Ovary (tissue), 10 donors: ENCODE measurements at places on chromosomes 6 and 20. TPM values are rescaled to one million over a fixed set of nuclear protein-coding genes. Genes with fewer than 3 reads are reported as not detected.

The NT5E gene
- total RNA-seq: 60.2 TPM

The CDK19 gene
- total RNA-seq: 20.8 TPM

GRCh38 chr6:148981515-148981914 is 234.7 kb downstream of the UST start:
- no peak overlapping the region for H3K4me3 ChIP-seq
- no peaks in the 10 kb centered on the region for H3K27me3 ChIP-seq
- no peaks in the 10 kb centered on the region for H3K36me3 ChIP-seq
- peaks cover 16% of the 10 kb centered on the region for H3K4me1 ChIP-seq
- H3K27ac ChIP-seq: no peak overlapping the region
- DNase-seq: no peak

DNA sequence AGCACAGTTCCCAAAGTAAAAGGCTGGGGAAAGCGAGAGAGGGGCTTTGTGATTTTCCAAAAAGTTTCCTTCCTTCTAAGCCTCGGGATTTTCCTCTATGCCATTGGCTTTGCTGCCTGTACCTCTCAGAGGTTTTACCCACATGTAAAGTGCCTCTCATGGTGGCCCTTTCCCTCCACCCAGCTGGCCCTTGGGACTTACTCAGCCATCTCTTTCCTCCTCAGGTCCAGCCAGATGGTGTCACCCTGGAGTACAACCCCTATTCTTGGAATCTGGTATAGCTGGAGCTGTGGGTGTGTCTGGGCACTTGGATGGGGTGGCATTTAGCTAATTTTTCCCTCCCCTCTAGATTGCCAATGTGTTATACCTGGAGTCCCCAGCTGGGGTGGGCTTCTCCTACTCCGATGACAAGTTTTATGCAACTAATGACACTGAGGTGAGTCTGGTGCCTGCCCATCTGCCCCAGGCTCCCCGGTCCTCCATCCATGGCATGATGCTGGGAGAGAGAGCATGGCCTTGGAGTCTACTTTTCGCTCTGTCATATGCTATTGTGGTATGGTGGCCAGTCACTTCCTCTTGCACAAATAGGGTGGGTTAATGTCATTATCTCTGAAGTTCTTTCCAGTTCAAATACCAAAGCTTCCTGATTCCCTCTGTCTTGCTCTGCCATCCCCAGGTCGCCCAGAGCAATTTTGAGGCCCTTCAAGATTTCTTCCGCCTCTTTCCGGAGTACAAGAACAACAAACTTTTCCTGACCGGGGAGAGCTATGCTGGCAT is 1.1 kb downstream of the CTSA start:
- peaks cover 9% of the 10 kb centered on the region for H3K4me1 ChIP-seq
- H3K36me3 ChIP-seq: no peaks in the 10 kb centered on the region
- H3K27ac ChIP-seq: peak overlapping the region; percentile 97
- H3K27me3 ChIP-seq: no peaks in the 10 kb centered on the region
- DNase-seq: no peak

DNA sequence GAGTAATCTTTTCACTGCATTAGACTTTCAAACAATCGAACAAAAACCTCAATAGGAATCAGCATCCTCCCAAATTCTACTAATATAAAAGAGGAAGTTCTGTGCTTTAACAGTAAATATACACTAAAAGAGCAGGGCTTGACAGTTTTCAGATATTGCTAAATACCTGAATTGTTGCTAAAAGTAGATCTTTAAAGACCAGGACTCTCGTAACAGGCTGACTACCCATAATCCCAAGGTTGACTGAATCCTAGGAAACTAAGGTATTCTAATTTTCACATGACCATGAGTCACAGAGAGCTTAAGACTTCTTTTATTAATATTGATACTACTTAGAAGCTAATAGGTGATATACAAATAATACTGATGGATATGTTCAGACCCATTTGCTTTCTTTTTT is 10.1 kb downstream of the CD164 start:
- peaks cover 3% of the 10 kb centered on the region for H3K4me1 ChIP-seq
- H3K27ac ChIP-seq: no peak overlapping the region
- no peak for DNase-seq
- H3K36me3 ChIP-seq: no peaks in the 10 kb centered on the region
- H3K4me3 ChIP-seq: no peak overlapping the region

DNA sequence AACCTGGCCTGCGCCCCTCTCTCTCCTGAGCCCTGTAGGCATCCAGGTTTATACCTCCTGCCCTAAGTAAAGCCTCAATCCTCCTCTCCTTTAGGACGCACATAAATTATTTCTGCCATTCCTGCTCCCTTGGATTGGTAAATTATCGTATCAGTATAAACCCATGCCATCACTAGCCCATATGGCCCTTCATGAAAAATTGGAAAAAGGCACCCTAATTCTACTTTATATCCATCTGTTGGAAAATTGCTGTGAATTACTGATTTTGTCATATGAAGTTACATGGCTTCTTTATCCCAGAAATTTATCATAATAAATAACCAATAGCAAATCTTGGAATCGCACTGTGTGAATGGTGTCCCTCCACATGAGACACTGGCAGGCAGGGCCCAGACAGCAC is 395.2 kb downstream of the PRKN start:
- H3K4me3 ChIP-seq: no peak overlapping the region
- H3K36me3 ChIP-seq: no peaks in the 10 kb centered on the region
- H3K4me1 ChIP-seq: no peaks in the 10 kb centered on the region
- DNase-seq: no peak
